ENCODE measurements at places on chromosomes 2 and 18.

- no peak for DNase-seq
These were observed 288.9 kb upstream of the EPAS1 start for GRCh38 chr2:46008091-46008870.

DNA sequence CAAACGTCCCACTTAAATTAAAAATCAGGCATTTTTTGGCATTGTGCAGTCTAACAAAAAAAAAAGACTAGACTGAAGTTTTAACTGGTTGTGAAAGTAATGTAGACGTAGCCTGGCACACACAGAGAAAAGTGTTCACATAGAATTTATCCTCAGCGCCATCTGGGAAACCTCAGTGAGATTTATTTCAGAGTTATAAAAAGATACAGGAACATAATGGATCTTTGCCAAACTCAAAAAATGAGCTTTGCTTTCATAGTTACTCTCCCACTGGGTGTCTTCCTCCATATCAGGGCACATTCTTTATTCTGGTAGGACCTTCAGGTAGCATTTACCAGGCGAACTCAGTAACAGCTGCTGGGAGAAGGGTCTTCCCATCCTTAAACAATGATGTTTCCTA lies 532.4 kb upstream of the SALL3 start:
- no peak for DNase-seq

- DNase-seq = no peak
These were observed 143.6 kb downstream of the RTP5 start for GRCh38 chr2:242012956-242013764.

- DNase-seq = no peak
These were observed 22.3 kb upstream of the ATP5MC3 start for GRCh38 chr2:175203621-175204496.

GRCh38 chr2:242053921-242054320 lies 184.4 kb downstream of the RTP5 start:
- no peak for DNase-seq

- DNase-seq = no peak
These were observed 162.0 kb upstream of the SETBP1 start for GRCh38 chr18:44518666-44519065.

DNA sequence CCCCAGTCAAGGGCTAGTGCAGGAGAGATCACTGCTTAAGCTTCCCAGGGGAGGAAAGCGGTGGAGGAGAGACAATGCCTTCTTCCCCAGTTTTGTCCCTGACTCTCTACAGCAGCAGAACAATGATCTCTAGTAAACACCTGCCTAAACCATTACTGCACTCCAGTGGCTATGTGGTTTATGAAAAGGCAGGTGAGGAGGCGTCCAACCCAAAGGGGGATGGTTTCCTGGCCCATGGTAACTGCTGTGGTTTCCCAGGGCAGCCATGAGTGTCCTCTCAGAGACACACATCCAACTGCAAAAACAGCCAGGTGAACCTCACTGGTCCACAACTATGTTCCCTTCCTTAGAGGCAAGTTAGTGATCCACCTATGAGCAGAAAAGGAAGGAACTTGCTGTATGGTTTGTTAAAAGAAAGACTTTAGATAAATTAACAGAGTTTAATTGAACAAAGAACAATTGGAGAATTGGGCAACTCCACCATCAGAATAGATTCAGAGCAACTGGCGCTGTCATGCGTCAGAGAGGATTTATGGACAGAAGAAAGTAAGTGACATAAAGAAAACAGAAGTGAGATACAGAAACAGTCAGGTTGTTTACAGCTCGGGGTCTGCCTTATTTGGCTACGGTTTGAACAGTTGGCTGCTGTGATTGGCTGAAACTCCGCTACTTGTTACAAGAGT lies 4.8 kb upstream of the TTC39C start:
- DNase-seq = no peak

DNA sequence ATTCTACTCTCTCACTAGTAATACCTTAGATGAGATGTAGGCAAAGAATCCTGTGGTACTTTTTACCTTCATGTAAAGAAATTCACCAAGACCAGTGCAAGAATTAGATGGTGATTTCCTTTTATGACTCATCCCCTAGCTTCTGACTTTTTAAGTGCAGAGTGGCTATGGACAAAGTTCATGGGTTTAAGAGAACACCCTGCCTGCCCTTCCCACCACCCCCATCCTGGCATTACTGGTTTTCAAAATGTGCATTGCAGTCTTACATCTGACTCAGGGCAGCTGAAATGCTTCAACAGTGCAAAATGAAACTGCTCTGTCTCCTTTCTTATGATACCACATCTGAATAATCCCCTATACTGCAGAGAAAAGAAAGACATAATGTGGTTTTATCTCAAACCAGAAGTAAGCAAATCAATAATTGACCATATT lies 22.6 kb downstream of the MAIP1 start:
- no peak for DNase-seq

- no peak for DNase-seq
These were observed 28.7 kb upstream of the KLF11 start for GRCh38 chr2:10014418-10015190.

- DNase-seq = no peak
These were observed 36.2 kb downstream of the SPTBN1 start for GRCh38 chr2:54492335-54492734.

DNA sequence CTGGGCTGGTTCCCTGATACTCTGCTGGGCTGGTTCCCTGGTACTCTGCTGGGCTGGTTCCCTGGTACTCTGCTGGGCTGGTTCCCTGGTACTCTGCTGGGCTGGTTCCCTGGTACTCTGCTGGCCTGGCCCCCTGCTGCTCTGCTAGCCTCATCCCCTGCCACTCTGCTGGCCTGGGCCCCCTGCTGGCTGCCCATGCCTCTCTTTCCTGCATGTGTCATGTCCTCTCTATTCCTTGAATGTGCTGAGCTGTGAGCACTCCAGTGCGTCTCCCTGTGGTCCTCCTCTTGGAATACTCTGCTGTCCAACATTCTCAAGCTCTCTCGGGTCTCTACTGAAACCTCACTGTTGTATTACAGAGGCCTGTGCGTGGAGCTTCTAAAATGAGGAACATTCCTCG lies 216.3 kb downstream of the RNF144A start:
- no peak for DNase-seq

GRCh38 chr2:239554766-239555570 lies 154.1 kb upstream of the HDAC4 start:
- DNase-seq = no peak

GRCh38 chr2:189236066-189236465 lies 56.5 kb upstream of the COL5A2 start:
- no peak for DNase-seq

GRCh38 chr2:239204876-239205468 lies 195.8 kb downstream of the HDAC4 start:
- DNase-seq = no peak

DNA sequence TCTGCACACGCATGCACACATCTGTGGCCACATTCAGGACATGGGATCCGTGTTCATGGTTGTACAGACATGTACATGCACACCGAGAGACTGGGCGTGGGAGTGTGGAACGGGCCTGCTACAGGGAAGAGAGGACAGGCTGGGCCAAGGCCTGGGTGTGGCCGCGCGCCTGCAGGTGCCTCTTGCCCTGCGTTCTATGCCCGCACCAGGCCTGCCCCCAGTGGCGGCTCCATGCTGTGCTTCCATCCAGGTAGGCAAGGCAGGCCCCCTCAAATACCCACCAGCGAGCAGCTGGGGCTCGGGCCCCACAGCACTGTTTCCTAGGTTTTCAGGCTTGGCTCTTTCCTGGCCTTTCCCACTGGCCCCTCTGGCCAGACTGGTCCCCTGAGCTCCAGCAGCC lies 15.5 kb upstream of the PTMA start:
- no peak for DNase-seq

GRCh38 chr2:161362568-161363166 lies 53.4 kb upstream of the TBR1 start:
- DNase-seq = no peak

- no peak for DNase-seq
These were observed 59.7 kb downstream of the INPP5D start for GRCh38 chr2:233119806-233120205.

DNA sequence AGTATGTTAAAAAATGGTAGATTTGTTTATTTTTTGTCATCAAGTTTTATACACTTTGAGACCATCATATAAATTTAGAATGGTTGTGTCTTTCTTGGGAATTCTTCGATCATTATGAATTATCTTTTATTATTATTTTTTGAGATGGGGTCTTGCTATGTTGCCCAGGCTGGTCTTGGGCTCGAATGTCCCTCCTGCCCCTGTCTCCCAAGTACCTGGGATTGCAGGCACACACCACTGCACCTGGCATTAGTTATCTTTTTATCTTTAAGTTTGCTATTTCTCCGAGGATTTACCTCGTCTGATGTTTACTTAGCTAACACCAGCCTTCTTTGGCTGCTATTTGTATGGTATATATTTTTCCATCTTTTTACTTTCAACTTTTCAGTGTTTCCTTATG lies 100.0 kb downstream of the BIRC6 start:
- no peak for DNase-seq

- DNase-seq = no peak
These were observed 568.2 kb downstream of the THSD7B start for GRCh38 chr2:137333386-137334165.

- DNase-seq = no peak
These were observed 316.3 kb upstream of the CXCR4 start for GRCh38 chr2:136434251-136434715.

GRCh38 chr18:56637176-56637575 lies 1.2 kb downstream of the TXNL1 start:
- DNase-seq = no peak

GRCh38 chr2:132824716-132825115 lies 154.7 kb upstream of the LYPD1 start:
- no peak for DNase-seq

- no peak for DNase-seq
These were observed 180.1 kb downstream of the MGAT5 start for GRCh38 chr2:134433979-134434378.

DNA sequence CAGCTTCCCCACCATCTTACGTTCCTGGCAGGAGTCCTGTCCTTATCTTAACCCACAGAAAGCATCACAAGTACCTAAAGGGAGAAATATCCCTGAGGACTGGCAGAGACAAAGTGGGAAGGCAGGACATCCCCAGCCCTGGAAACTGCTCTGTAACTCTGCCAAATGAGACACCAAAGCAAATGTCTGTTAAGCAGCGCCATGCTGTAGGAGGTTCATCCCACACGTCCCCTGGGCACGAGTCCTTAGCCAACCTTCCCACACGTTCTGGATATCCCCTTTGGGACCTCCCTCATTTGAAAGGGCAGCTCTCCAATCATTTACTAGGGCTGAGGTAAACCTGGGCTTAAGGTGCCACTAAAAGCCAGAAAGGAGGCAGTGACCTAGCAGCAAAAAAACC lies 207.2 kb downstream of the ATAD2B start:
- no peak for DNase-seq

GRCh38 chr2:22912398-22912797 lies 472.6 kb upstream of the KLHL29 start:
- DNase-seq = no peak

GRCh38 chr2:160331258-160332025 lies 131.4 kb upstream of the ITGB6 start:
- no peak for DNase-seq

DNA sequence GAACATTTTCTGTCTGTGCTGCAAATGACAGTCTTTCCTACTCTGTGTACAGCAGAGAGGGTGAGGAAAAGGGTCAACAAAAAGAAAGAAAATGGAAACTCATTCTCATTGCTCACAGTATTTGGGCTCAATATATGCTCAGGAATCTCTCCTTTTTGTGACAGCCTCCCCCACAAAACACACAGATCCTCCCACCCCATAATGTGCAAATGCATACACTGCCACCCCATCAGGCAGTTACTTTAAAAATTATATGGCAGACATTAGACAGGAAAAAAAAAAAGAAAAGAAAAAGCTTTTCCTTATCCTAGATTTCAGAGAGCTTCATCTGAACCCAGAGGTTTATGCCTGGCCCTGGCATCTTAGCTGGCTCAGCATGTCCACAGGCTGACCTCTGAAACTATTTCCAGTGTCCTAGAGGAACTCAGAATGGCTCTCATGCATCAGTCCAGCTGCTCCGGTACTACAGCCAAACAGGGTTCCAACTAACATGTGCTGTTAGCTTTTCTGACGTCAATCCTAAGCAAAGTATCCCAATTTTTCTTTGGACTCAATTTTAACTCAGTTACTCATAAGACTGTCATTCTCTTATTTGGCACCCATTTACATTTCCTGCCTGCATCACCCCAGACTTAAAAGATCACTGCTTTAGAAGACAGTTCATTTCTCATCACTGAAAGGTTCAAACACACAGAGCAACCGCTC lies 105.9 kb downstream of the RBMS1 start:
- DNase-seq = no peak

DNA sequence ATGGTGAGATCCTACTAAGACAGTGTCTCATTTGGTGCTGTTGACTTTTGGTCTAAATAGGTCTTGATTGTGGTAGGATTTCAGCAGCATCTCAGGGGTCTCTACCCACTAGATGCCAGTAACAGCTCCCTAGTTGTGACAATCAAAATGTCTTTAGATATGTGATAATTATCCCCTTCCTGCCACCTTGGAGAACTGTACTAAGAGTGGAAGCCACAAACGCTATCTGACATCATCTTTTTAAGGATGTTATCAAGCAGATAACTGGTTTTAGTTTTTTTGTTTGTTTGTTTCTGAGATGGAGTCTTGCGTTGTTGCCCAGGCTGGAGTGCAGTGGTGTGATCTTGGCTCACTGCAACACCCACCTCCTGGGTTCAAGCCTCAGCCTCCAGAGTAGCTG lies 3.1 kb downstream of the MGAT5 start:
- DNase-seq = no peak

DNA sequence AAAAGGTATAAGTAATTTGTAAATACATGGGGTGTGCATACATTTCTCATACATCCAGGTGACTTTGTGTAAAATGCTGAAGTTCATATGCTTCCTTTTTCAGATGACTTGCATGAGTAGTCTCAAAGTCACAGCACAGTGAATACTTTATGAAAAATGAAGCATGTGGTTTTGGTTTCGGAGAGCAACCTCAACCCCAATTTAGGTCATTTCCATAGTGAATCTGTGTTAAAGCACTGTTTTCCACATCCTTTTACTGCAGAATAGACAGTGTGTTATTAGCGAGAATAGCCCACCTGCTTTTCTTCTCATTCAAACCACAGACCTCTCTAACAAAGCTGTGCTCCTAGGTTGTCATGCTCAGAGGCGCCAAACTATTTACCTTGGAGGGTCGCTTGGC lies 204.4 kb upstream of the RASGRP3 start:
- no peak for DNase-seq

GRCh38 chr2:114745700-114746099 lies 303.3 kb downstream of the DPP10 start:
- DNase-seq = no peak

GRCh38 chr2:41109744-41110143 lies 657.9 kb upstream of the SLC8A1 start:
- DNase-seq = no peak

GRCh38 chr18:9055185-9055584 lies 47.3 kb upstream of the NDUFV2 start:
- DNase-seq = no peak

All from activated CD8-positive, alpha-beta memory T cell treated with anti-CD3 and anti-CD28 coated beads for 4 hours (primary cell).